ENCODE measurements at places on chromosomes 5 and 9.

- no peak for DNase-seq
Observed at GRCh38 chr9:3447143-3447542, 78.7 kb downstream of the RFX3 start.

DNA sequence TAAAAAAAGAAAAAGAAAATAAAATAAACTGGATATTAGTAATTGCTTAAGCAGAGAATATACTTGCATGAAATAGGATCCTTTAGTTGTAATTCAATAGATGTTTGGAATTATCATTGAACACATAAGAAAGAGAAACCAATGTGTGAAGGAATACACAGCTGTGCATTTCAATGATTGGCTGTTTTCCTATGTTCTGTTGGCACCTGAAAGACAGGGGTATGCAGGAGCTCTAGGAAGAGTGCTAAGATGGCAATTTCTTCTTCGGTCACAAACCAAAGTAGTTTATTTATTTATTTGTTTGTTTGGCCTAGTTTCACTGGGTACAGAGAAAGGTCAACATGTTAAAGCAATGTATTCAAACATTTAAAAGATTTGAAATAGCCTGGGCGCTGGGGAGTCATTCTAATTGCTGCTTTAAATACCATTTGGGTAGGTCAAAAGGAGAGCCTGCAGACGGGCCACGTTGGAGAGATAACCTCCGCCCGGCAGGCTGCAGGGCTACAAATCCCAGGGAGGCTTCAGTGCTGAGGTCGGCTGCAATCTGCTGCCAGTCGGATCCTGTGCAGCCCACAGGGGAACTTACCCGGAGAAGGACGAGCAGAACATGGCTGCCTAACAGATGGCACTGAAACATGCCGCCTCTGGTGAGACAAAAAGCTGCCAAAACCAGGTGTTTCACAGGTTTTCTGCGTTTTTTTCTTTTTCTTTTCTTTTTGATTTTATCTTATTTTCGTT is 154.2 kb upstream of the TYRP1 start:
- DNase-seq, result no peak

DNA sequence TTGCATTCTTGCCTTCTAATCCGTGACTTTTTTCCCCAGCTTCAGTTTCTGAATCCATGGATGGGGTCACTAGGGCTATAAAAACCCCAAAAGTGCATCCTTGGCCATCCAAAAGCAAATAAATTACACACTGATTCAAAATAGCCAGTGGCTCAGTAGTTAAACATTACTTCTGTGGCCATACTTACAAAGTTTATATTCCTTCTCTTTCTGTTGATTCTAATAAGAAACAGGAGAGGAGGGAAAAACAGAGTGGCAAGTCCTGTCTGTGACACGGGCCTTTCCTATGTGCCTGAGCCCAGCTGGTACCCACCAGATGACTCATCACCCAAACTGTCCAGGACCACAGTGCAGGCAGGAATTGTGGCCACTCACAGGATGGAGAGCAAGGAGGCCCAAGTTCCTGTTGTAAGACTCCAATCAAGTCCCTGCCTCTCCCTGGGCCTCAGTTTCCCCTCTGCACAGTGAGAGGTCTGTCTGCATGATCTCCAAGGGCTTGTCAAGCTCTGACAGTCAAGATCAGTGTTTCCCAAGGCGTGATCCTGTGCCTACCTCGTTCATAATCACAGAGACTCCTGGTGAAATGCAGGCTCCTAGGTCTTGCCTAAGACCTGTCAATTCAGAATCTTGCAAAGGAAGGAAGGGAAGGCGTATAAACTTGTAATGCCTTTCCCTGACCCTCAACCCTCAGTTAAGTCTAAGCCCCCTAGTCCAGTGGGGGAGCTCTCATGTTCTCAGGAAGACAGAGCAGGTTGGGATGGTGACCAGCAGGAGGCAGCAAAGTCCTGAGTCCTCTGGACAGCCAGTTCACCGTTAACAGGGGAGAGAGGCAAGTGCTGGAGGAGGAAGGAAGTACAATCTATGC is 29.5 kb downstream of the TNIP1 start:
- peak; percentile 68 for DNase-seq

DNA sequence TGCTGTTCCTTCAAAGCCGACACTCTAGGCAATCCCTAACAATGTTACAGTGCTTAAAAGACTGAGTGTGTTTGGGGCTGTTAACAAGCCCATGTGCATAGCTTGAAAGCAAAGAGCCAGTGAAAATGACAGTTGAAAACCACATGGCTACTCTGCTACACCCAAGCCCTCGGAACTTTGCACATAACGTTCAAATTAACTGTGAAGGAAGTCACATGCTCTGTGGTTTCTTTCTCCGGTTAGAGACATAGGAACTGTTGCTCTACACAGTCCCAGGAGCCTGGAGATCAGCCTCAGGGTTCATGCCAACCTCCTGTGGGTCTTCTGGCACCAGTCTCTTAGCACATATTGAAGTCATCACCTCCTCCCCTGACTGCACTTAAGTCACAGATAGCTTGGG is 51.1 kb downstream of the C9orf152 start:
- DNase-seq, result no peak

Measured in prostate gland (tissue), 2 donors.